Kidney (tissue), 22 donors: ENCODE measurements at places on chromosomes 1 and 21.

- DNase-seq = no peak
Observed at GRCh38 chr1:76613886-76614285, 253.4 kb upstream of the ST6GALNAC5 start.

GRCh38 chr1:62810420-62811274, 26.7 kb downstream of the ATG4C start:
- no peak for DNase-seq

GRCh38 chr1:221714227-221715152, 27.4 kb downstream of the DUSP10 start:
- DNase-seq = no peak

DNA sequence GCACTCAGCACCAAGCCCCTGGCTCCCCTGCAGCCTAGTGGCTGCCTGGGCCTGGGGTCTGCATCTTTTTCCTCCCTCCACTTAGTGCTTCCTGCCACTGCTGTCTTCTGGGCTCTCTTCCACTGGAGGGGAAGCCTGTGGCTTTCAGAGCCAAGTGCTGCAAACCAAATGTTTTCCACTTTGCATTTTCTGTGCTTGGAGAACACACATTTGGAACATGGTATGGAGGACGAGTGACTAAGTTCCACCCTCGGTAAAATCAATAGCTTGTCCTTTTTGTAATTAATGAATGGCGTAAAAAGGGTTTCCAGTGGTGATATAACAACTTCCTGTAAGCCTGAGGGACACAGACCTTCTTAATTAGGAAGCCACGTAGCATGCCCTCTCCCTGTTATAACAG, 10.1 kb upstream of the GPR153 start:
- no peak for DNase-seq

GRCh38 chr1:54845772-54846171, 41.2 kb downstream of the DHCR24 start:
- DNase-seq = no peak

GRCh38 chr1:6614019-6614928, 743 bp downstream of the PHF13 start:
- peak; percentile 81 for DNase-seq

DNA sequence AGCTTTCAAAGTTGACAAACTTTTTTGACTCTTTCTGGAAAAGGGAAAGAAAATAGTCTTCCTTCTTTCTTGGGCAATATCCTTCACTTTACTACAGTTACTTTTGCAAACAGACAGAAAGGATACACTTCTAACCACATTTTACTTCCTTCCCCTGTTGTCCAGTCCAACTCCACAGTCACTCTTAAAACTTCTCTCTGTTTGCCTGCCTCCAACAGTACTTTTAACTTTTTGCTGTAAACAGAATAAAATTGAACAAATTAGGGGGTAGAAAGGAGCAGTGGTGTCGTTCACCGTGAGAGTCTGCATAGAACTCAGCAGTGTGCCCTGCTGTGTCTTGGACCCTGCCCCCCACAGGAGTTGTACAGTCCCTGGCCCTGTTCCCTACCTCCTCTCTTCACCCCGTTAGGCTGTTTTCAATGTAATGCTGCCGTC, 160.8 kb upstream of the SGIP1 start:
- DNase-seq = no peak

DNA sequence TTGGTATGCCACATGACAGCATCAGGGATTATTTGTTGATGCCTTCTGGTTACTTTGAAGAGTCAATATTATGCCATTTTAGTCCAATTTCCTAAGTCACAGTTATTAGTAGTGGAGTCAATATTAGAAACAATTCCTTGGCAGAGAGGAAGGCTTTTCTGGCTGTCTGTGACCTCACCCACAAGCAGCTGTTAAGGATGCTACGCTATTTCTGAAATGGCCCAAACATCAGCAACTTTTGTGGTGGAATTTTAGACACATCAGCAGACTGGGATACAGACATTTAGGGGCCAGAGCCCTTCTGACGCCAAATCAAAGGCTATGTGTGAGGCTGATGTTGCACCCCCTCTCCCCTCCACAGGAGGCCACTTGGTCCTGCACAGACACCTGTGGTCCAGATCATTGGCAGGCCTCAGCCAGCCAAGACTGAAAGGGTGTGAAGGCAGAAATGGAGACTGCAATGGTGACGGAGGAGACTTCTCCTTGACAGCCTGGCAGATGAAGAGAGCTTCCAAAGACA, 9.2 kb upstream of the RXRG start:
- DNase-seq = no peak

DNA sequence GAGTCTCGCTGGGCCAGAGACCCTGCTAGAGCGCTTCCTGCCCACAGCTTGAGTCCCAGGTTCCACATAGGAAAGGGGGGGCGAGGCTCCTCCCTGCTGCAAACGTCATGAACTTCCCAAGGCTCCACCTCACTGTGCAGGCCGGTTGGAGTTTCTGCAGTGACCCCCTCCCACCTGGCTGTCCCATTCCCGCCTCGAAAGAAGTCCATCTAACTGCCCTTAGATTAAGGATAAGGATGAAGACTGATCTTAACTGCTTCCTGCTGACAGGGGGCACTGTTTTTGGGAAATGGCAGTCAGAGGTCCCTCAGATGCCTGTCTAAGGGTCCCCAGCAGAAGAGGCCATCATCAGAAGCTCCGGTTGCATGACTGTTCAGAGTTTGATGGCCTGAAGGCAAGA, 62.7 kb downstream of the STUM start:
- DNase-seq = no peak

DNA sequence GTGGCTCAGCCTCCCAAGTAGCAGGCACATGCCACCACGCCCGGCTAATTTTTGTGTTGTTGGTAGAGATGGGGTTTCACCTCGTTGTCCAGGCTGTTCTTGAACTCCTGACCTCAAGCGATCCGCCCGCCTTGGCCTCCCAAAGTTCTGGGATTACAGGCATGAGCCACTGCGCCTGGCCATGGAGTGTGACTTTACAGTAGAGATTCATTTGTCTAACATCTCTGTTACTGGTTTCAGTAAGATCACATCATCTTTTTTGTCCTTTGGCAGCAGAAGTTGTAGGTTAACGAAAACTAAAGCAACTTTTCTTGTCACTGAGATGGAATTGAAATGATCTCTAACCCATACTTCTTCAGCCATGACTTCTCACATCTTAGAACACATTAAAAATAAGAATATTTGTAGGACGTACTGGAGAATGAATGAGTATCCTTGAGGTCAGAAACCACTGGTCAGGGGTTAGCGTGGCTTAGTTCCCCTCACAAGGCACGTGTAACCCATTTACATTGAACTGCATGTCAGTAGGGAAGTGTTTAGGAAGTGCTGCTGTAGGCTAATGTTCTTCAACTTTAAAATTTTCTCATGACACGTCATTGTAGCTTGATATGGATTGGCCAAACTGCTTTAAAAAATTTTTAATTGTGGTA, 75.9 kb downstream of the CAMTA1 start:
- DNase-seq = no peak
